ENCODE measurements at places on chromosomes 7 and 10.

DNA sequence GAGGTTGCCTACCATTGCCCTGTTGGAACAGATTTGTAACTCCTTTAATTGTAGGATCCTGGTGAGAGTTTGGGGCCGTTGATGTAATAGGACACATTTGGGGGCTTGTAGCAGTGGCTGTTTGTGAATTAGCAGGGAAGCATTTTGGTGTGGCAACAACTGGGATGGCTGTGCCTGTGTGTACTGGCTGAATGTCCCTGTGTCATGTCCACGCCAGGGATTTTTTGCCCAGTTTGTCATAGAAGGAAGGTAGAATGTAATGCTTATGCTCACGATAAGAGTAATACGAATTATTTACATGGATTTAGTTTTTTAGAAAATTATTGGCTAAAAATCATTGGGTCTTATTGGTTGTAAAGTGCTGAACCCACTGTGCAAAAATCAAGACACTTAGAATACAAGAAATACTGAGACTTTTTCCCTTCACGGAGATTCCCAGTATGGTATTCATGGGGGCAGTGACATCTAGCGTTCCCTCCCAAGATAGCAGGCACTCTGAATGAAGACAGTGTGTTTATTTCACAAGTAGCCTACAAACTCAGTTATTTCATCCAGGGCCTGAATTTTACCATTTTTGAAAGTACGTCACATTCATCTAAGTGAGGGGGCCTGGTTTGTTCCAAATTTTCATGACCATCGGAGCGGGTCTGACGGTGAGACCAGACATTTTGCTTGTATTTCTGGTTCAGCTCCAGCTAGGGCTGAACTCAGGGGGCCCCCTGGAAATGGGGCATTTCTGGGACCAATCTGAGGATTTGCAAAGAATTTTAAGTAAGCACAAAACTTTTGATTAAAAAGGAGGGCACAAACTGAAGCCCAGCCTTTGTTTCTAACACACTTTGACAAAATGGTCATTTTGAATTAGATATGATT, 74.7 kb downstream of the CACNB2 start:
- peak; percentile 85 for DNase-seq

GRCh38 chr7:104192434-104192833, 15.4 kb downstream of the ORC5 start:
- no peak for DNase-seq

DNA sequence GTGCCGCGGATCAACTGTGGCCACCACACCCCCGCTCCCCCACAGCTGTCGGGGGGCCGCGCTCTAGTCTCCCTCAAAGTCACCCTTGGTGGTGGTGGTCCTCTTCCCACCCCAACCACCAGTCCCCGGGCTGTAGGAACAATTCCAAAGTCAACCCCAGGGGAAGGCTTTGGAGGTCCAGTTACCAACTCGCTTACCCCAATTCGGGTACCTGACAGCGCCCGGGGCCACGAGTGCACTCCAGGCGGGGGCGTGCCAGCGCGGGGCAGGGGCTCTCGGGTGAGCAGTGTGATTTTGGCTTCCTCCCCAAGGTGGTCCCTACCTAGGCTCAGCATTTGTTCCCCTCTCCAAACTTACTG, 584 bp upstream of the ZMIZ1 start:
- DNase-seq = no peak

- no peak for DNase-seq
Observed at GRCh38 chr10:6891924-6892323, 311.8 kb upstream of the PRKCQ start.

DNA sequence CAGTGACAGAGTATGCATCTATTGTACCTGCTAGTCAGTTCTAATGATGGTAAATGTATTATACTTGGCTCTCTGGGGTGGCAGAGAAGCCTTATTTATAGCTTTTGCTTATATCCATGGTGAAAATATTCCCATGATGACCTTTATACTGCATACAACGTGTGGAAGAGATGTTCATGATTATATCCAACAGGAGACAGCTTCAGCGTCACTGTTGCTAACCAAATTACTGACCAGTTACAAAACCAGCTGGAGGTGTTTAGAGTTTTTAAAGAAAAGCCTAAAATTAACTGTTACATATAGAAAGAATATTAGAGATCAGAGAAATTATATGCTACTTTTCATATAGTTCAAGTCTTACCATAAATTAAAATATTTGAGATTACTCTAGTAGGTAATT, 280.8 kb downstream of the ETV1 start:
- DNase-seq = no peak

- no peak for DNase-seq
Observed at GRCh38 chr10:49086889-49087288, 28.4 kb downstream of the VSTM4 start.

GRCh38 chr7:98617960-98618418, 904 bp downstream of the NPTX2 start:
- no peak for DNase-seq

DNA sequence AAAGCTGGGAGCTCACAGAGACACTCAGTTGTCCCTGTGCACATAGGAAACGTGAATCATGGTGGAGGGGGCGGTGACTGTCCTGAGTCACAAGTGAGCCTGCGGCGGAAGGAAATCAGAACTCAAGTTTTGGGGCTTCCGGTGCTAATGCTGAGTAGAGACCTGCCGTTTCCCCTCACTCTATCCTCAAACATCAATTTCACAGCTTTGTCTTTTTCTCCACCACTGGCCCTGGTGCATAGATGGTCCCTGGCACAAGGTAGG, 21.9 kb downstream of the ADCYAP1R1 start:
- no peak for DNase-seq

DNA sequence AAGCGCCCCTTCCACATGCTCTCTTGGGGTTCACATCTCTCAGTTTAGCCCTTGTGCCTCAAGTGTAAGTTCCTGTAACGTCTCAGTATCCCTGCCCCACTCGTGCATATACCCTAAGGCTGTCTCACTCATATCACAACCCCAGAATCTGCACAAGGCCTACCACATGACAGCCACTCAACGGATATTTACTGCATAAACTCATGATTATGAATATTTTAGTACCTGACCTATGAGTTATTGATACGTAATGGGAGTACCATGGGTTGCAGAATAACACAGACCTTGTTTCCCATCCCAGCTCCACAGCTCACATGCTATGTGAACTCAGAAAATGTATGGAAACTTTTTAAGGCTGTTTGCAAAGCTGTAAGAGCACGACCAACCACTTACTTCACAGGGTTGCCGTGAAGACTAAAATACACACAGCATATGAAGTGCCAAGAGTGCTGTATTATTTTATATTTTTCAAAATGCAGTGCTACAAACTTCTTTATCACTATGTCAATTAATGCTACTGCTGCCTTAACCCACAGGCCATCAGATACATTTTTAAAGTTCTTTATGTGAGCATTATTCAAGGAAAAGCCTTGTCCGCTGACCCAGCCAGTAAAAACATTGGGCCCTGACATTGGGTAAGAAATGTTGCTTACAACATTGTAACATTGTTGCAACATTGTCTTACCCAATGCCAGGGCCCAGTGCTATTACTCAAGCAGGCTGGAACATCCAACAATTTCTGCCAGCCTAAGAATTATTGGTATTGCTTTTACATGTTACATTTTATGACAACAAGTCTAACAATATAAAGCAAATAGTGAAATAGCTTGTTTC, 97.2 kb downstream of the JAZF1 start:
- peak; percentile 88 for DNase-seq

Data from fibroblast of the aortic adventitia (primary cell).